ENCODE measurements at places on chromosomes 2 and 18.

GRCh38 chr2:3656762-3657721 lies 958 bp upstream of the ALLC start:
- DNase-seq = no peak

GRCh38 chr2:216866515-216867095 lies 6.7 kb upstream of the TNP1 start:
- no peak for DNase-seq

- no peak for DNase-seq
Measured at GRCh38 chr2:174597345-174598047, at the start of gene WIPF1. Gene WIPF1 (minus strand): TSS chr2:174597804. CDS start chr2:174585573, 12,231 bp downstream.

DNA sequence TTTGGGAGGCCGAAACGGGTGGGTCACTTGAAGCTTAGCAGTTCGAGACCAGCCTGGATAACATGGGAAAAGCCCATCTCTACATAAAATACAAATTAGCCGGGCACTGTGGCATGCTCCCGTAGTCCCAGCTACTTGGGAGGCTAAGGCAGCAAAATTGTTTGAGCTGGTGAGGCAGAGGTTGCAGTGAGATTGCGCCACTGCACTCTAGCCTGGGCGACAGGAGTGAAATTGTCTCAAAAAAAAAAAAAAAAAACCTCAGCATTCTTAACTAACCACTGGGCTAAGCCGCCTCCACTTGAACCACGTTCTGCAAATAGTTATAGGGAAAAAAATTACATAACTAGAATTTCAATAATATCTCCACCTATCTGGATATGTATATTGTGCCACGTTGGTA lies 2.3 kb downstream of the FOXI3 start:
- no peak for DNase-seq

- DNase-seq = no peak
Measured at GRCh38 chr2:83686863-83687262, 772.2 kb downstream of the SUCLG1 start.

DNA sequence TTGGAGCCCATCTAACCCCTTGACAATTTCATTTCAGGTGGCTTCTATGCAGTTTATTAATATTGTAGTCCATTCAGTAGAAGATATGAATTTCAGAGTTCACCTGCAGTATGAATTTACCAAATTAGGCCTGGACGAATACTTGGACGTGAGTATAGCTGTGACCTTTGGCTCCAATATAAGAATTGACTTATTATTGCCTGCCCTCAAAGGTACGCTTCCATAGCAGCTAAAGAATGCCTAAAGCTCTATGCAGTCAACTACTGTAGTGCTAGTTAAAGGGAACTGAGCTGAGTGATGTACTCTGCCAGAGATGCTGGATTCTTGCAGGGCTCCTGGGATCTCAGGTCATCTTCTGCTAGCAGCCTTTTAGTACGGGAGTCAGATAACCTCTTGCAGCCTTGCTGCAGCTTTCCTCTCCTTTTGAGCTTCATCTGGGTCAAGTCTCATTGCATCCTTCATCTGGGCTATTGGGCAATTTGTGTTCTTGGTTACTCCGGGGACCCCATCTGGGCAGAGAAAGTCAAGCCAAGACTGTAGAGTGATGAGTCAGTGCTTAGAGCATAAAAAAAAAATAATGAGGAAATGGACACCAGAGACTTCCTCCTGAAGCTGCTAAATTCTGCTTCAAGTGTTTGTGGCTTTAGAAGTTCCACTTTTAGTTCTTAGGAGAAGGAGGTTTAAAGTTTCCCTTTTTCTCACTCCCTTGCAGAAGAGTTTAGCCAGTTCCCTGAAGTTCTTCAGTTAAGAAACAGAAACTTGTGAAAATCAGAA lies 105.6 kb downstream of the PRPF40A start:
- DNase-seq = no peak

DNA sequence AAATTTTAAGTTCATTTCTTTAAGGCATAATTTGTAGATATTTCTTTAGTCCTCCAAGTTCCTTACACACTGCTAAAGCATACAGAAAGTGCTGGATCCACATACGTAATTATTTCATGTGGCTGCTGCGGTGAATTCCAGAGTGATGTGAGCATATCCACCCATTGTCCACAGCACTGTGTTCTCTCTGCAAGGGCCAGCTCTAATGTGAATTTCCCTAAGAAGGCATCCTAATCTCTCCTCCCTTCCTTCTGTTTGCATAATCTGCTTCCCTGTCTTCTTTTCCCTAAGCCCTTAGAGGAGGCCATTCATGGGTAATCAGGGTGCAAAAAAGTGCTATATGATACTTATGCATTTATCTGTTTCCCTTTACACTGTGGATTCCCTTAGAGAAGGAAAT lies 57.2 kb downstream of the COBLL1 start:
- no peak for DNase-seq

DNA sequence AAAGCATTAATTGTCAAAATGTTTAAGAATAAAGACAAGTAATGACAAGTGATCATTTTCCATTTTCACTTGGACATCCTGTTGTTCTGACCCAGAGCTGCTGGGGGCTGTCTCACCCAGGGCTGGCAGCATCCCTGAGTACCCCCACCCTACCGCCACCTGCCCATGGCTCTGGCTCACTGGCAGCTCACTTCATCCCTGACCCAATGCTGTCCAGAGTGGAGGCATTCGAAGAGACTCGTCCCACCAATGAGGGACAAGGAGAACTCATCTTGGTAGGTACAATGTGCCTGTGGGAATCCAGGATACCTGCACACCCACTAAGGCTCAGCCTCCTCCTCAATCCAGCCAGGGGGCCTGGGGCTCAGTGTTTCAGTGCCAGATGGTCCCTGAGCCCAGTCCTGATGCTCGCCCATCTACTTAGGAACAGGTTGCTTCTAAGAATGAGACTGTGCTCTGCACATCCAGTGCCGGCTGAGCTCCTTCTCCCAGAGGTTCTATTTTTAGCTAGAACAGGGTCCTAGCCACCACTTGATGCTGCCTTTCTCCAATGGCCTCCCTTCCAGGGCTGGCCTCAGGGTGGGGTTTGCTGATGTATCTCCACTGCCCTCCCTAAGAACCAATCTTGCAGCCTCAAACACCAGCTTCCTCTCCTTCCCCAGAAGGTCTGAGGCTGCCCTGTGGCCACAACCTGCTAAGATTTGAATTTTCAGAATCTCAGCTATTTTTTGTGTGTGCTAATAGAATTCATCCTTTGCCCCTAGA lies 53.7 kb downstream of the ADD2 start:
- DNase-seq = no peak

- no peak for DNase-seq
Measured at GRCh38 chr2:121519732-121520640, 10.7 kb upstream of the RNU4ATAC start.

DNA sequence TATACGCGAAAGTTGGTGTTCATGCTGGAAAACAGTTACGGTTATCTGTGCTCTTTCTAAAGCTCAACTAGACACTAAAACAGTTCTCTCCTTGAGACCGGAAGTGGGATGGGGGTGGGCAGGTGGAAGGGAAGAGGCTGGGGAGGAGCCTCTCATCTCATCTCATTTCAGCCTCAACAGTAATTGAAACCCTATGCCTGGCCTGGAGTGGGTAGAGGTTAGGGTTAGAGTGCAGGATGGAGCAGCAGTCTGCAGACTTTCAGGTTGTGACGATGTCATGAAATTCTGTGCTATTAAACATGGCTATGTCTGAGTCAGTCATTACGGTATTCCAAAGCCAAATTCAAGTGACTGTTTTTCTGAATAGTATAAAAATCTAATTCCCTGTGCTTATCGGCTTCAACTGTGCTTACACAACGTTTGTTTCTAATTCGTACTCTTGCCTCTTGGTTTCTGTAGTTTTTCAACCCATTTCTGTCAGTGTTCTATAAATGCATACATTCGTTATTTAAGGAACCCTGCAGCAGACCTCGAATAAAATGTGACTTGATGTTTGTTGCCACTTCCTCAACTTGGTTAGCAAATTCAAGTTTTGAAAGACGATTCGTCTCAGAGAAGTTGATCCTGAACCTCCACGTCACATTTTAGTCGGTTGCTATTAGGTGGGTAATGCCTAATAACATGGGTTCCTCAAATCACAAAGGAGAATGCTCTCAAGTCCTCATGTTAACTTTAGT lies 75.8 kb upstream of the TCF7L1 start:
- no peak for DNase-seq

- no peak for DNase-seq
Measured at GRCh38 chr2:46371854-46372253, 74.6 kb downstream of the EPAS1 start.

- no peak for DNase-seq
Measured at GRCh38 chr2:239272626-239273025, 128.2 kb downstream of the HDAC4 start.

GRCh38 chr2:162198239-162198638 lies 45.0 kb downstream of the FAP start:
- no peak for DNase-seq

- DNase-seq = no peak
Measured at GRCh38 chr2:120858361-120859106, 122.9 kb downstream of the GLI2 start.

GRCh38 chr2:176637486-176638166 lies 368.4 kb downstream of the MTX2 start:
- DNase-seq = peak; percentile 46

DNA sequence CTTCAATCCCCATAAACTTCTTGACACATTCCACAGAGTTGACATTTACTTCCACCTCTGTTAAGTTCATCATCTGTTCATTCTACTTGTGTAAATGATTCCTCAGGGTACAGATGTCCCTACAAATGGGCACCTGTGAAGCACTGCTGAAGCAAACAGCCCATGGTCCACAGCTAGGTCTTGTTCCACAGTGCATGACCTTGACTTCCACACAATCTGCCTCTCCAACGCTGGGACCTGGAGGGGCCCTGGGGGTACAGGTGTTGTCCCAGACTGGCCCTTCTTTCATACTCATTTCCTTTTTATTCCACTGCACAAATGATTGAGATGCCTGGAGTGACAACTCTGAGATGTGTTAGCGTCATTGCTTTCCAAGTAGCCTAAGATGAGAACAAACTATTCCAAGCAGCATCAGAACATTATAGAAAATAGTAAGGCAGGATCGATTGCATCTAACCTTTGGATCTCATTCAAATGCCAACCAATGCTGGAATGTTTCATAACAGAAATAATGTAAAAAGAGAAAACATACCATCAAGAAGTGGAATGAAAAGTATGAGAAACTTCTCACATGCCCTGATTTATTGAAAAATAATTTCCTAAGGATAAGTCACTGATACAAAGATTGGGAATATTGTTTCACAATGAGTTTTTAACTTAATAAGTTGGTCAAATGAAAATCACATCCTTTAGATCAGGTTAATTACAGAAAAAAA lies 31.2 kb downstream of the PIEZO2 start:
- DNase-seq = no peak

DNA sequence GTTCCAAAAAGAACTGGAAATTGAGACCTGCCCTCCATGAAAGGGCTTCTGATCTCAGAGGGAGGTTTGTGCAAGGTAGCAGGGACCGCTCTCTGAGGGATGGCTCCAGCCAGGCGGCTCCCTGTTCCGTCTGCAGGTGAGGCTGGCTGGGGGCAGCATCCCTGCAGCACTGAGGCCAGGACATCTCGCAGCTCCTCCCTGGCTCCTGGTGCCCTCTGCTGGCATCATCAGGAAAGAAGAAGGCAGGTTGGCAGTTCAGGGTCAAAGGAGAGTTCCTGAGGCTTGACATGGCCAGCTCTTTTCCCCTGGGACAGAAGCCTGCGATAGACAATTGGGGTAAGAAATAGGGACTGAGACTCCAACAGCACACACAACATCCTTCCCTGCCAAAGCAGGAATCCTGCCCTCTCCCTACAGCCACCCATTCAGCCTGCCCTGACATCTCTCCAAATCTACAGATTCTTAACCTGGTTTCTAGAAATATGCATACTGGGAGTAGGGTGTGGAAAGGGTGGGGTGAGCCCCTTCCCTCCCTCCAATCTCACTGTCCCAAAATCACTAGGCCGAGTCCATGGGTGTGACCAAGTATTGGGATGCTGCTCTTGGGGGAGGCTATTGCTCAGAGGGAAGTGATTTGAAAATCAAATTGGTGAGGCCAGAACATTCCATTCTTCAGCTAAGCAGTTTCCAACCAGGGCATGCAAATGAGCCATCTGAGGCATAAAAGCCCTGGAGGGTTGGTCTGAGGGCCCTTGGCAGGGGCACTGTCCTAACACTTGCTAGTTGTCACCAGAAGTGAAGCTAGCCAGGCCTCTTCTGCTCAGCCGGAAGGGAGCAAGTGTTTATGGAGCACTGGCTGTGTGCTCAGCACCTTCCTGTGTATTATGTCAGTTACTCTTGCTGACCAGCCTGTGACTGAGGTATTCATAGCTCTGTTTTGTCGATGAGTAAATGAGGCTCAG lies 185.4 kb downstream of the TFCP2L1 start:
- DNase-seq = no peak

GRCh38 chr2:111138839-111139238 lies 18.1 kb downstream of the BCL2L11 start:
- DNase-seq = no peak

- DNase-seq = no peak
Measured at GRCh38 chr2:162220368-162220767, 22.9 kb downstream of the FAP start.

DNA sequence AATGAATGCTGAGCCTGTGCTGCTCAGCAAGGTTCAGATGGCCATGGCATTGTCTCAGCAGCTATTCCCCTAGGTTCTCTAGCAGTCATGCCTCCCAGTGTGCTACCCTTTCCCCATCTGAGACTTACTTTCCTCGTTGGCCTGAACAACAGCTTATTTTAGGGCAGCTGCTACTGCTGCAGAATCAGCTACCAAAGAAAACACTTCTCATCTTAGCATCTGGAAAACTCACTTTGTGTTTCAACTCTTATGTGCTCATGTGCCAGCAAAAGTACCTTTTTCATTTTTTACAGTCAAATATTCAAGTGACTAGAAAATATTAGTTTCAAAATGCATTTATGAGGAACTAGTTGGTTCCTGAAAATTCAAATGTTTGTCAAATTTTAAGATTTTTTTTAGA lies 60.4 kb upstream of the ZNF397 start:
- DNase-seq = no peak

- DNase-seq = no peak
Measured at GRCh38 chr2:186590350-186590758, 498 bp downstream of the ITGAV start.

GRCh38 chr2:56288838-56289580 lies 105.2 kb downstream of the CCDC85A start:
- DNase-seq = no peak

DNA sequence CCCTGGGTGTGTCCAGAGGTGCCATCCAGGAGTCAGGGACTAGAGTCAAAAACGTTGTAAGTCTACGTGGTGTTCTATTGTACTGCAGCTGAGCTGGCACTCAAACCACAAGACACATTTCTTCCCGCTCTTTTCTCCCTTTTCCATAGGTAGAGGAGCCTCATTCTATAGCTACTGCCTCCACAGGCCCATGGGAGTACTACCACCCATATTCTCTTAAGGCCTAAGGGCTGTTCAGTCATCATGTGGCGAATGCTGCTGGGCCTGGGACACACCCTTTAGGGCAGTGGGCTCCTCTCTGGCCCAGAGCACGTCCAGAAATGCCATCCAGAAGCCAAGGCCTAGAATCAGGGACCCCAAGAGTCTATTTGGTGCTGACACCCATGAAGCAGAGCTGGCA lies 1271.7 kb downstream of the CNTNAP5 start:
- no peak for DNase-seq

All from activated T-cell treated with anti-CD3 and anti-CD28 coated beads, Interleukin-2, amount 50 U/mL, for 24 hours (primary cell).